ENCODE measurements at places on chromosomes 12 and 14.
A peak's percentile ranks its signal among the peaks of the same experiment; 100 is the strongest.

GRCh38 chr12:112191840-112192321 is 66.5 kb downstream of the TRAFD1 start:
- no peak for DNase-seq

- peak; percentile 56 for DNase-seq
Measured at GRCh38 chr12:666766-667308, 3.6 kb upstream of the NINJ2 start.

- DNase-seq: no peak
Measured at GRCh38 chr12:54409267-54409666, 9.8 kb downstream of the ITGA5 start.

- no peak for DNase-seq
Measured at GRCh38 chr12:14249368-14249767, 116.1 kb upstream of the ATF7IP start.

DNA sequence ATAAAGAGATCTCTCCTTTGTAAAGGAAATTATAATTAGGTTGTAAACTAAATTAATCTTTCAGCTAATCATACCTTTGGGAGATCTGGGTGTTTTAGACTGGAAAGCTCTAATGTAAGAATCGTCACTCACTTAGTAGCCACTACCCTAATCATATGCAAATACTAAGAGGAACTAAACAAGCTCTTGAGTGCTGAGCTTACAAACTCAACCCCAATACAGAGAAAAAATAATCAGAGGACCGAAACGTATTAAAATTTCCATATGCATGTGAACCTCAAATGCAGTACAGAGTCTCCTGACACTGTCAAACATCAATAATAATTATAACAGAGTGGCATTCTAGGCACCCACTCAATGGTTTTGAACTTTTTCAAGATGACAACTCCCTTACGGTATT is 235.3 kb upstream of the FOXN3 start:
- no peak for DNase-seq

DNA sequence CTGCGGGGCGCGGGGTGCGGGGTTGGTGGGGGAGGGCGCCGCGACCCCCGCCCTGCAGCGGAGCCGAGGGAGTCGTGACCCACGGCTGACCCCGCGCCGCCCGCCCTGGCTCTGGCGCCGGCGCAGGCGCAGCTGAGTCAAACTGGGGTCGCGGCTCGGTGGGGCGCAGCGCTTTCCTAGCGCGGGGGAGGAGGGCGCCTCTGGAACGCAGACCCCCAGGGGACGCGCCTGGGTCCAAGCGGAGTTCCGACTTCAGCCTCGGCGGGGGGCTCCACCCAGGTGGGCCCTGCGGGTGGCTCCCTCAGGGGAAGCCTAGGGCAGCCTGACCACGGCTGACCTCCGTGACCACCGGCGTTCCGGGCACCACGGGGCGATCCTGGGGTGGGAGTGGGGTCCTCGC is 467 bp upstream of the ANHX start:
- DNase-seq: no peak

DNA sequence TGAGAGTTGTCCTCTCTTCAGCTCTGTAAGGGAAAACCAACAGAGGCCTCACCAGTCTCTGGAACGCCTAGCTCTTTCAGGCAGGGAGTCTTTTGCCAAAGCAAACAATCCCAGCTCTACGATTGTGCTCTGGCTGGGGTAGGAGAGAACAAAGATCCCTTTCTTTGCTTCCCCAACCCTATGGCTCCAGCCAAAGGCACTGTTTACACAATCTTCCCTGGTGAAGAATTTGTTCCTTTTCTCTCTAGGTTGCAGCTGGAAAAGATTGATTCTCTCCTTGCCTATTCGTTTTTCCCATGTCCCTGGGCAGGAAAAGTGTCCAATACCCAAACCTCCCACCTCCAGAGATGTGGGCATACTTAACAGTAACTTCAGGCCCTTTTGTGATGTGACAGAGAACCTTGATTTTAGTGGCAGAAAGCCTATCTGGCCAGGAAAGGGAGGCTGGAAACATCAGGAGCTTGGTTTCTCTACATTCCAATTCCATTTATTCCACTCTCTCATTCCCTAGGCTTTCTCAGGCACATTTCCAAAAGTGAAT is 16.8 kb downstream of the ATP5MC2 start:
- DNase-seq: no peak

DNA sequence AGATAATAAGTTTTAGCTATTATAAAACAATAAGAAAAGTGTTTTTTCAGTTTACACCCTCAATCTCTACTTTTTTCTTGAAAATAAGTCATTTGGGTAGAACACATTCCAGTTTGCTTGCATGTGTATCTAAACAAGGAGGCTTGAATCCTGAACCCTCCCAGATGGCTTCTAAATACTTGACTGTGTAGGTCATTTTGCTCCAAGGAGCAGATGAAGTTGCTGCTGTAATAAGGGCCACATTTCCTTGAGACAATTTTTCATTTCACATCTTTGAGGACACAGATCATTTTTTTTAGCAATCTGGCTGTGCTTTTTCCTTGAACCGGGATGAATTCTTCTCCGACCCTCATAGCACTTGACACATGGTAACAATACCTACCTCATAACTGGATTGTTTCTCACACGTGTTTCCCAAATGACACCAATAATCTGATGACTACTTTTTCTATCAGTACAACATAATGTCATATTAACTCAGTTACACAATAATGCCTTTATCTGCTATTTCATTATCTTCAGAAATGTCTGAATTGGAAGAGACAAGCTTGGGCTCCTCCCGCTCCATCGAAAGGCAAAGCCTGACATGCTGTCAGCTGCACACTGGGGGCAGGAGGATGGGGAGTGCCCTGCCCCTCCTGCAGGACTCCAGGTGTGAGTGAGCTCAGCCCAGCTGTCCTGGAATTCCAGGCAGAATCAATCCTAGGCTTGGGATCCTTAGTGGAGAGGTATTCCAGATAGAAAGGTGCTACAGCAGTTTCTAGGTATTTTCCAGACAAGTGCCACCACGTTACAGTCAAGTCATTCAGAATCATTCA is 30.9 kb downstream of the GPHB5 start:
- DNase-seq: no peak

DNA sequence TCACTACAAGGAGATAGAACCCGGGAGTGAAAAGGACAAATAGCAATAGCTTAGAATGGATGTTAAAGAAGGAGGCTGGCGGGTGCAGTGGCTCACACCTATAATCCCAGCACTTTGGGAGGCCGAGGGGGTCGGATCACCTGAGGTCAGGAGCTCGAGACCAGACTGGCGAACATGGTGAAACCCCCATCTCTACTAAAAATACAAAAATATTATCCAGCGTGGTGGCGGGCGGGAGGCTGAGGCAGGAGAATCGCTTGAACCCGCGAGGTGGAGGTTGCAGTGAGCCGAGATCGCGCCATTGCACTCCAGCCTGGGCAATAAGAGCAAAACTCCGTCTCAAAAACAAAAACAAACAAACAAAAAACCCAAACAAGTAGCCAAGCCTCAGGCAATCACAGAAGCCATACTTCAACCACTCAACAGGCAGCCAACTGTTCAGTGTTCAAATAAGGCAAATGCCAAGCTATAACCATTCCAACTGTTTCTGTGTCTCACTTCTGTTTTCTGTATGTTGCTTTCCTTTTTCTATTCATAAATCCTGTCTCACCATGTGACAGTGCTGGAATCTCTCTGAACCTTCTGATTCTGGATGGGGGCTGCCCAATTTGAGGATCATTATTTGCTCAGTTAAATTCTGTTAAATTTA is 3.9 kb upstream of the SPTLC2 start:
- no peak for DNase-seq

DNA sequence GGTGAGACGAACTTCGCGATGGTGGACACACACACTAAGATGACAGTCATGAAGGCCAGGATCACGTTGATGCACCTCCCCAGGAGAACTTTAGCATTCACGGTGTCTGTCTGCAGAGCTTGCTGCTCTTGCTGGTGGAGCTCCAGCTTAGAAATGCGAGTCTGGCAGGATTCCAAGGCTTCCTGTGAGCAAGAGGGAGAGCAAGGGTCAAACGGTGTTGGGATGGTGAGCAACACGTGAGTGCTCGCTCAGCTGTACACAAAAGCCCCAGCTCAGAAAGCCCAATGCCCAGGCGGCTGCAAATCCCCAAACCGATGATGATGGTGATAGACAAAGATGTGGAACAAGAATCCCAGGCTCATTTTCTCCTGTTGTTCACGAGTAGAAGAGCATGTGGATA is 78.8 kb downstream of the TMCC3 start:
- no peak for DNase-seq

DNA sequence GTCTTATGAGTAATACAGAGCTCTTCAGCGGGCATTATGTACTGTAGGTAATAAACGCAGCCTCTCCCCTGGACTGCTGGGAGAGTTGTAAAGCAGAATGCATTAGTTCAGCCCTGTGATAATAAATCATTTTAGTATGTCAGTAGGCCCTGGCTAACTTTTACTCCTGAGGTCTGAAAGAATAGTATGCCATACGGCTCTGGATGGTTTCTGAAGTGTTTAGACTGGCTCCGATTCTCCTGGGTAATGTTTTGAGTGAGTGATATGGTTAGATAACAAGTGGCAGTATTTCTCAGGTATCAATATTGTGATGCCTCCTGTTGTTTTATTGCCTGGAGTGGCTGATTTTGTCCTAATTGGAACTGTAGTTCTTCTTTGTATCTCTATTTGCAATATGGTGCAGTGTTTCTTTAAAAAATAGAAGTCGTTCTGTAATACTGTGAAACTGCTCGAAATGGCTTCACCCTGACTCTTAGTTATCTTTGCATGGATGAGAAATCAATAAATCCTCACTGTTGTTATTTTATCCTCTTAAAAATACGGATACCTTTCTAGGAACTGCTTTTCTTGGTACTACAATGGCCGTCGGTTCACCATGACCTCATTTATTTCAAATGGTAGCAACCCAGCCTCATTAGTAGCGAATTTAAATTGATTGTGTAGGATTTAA is 100.2 kb downstream of the PDZRN4 start:
- DNase-seq: no peak

GRCh38 chr12:132407451-132407961 is 78.1 kb upstream of the GALNT9 start:
- no peak for DNase-seq

GRCh38 chr12:91743280-91743679 is 402.4 kb downstream of the BTG1 start:
- no peak for DNase-seq

GRCh38 chr12:84803661-84804060 is 108.9 kb downstream of the SLC6A15 start:
- no peak for DNase-seq

GRCh38 chr12:40378691-40379090 is 153.9 kb downstream of the LRRK2 start:
- DNase-seq: no peak

DNA sequence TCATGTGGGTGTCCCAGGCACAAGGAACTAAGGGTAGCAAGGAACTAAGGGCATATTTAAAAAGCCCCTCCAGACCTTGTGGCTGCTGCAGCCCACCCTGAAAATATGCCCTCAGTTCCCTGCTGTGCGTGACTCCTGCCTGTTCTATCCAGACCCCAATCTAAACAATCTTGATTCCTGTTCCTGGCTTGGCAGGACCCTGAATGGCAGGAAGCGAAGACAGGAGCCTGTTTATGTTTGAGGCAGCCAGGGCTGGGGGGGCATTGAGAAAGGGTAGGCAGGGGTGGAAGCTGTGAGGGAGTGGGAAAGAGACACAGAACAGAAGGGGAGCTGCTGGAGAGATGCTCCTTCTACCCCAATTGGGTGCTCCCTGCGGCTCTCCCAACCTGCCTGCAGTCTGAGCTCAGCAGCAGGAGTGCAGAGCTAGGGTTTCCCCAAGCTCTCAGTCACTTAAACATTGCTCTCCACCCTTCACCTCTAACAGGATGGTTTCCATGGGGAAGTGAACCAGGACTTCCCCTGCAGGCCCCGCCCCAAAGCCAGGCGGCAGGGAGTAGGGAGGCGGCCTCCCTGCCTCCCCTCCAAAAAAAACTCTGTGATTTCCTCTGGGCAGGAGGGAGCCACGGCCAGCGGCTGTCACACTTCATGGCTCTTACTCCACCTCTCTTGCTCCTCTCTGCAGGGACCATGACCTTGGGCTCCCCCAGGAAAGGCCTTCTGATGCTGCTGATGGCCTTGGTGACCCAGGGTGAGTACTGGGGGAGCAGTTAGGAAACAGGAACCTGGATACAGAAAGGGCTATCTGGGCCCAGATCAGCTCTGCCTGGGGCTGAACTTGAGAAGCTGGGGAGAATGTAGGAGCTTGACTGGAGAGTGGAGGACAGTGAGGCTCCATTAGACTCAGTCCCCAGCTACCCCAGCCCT is 4.7 kb downstream of the ACVRL1 start:
- DNase-seq: no peak

- no peak for DNase-seq
Measured at GRCh38 chr14:68492381-68493151, 300.3 kb downstream of the ZFP36L1 start.

DNA sequence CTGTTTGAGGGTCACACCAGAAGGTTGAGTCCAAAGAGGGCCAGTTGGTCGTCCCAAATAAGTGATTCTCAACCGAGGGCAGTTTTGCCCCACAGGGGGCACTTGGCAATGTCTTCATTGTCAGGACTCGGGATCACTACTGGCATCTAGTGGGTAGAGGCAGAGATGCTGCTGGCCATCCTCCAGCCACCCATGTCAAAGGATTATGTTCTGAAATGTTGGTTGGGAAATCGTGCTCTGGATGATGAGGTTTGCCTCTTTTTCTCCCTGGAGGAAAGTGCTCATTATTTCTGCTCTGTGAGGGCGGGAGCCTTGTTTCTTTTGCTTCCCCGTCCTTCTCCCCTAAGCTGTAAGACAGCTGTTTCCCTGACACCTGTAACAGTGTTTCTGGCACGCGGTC is 3.6 kb downstream of the ZNF839 start:
- no peak for DNase-seq

GRCh38 chr14:97848317-97848980 is 1051.3 kb downstream of the VRK1 start:
- no peak for DNase-seq

- peak; percentile 82 for DNase-seq
Measured at GRCh38 chr14:61321385-61322010, at the start of gene PRKCH. Gene PRKCH, plus strand, starts transcription at chr14:61321579. Its CDS starts 523 bp downstream, at chr14:61322102.

DNA sequence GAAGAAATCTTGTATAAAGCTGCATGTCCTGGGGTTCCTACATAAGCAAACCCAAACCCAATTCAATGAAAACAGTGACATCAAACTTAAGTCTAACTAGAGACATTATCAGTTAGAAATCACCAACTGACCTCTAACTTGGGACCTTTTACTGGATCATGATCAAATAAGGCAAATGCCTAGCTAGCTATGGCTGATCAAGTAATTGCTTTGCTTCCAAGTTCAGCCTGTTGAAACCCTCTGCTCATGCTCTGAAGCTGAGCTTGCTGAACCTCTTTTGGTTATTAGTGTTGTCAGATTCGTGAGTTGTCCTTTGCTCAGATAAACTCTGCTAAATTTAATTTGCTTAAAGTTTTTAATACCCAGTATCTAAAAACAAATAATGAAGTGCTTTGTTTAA is 28.9 kb downstream of the ZDHHC17 start:
- DNase-seq: no peak
